ENCODE measurements at places on chromosomes 1 and 21. TPM values are rescaled to one million over a fixed set of nuclear protein-coding genes. Genes with fewer than 3 reads are reported as not detected.

The LCE2B gene
- not detected for polyA plus RNA-seq

The NBPF10 gene
- 1.1 TPM for polyA plus RNA-seq

The MAGI3 gene
- polyA plus RNA-seq = 30.8 TPM

The GORAB gene
- 12.1 TPM for polyA plus RNA-seq

The DMBX1 gene
- polyA plus RNA-seq = 0.23 TPM

Data from spinal cord (tissue), 10 donors.